Activated CD4-positive, alpha-beta T cell treated with anti-CD3 and anti-CD28 coated beads, Interleukin-2, amount 50 U/mL, for 1 hour (primary cell): ENCODE measurements at places on chromosomes 5 and 9.
A peak's percentile ranks its signal among the peaks of the same experiment; 100 is the strongest.

GRCh38 chr9:118836891-118837290 is 532.3 kb downstream of the BRINP1 start:
- no peak for DNase-seq

DNA sequence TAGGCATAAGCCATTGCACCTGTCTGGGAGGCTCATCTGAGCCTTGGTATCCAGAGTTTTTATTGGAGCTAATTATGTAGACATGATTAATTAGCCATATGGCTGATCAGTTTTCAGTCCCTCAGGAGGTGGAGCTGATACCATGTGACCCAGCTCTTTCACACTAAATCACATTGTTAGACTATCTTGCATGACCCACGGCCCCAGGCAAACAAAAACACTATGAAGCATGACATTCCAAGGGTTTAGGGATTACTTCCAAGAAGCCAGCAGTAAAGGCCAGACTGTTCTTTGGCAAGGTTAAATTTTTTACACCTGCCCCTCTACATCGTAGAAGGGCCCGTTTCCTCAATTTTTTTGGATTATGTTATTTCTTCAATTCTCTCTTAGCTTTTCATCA is 5.0 kb upstream of the C5orf24 start:
- no peak for DNase-seq

GRCh38 chr5:123085638-123086286 is 3.3 kb upstream of the PRDM6 start:
- DNase-seq = no peak

DNA sequence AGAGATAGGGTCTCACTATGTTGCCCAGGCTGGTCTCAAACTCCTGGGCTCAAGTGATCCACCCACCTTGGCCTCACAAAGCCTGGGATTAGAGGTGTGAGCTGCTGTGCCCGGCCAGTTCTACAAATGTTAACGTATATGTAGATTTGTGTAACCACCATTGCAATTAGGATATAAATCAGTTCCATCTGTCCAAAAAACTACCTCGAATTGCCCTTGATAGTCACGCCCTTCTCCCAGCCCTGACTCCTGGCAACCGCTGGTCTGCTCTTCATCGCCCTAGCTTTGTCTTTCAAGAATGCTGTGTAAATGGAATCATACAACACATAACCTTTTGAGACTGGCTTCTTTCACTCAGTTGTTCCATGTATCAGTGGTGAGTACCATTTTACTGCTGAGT is 46.1 kb upstream of the PPARGC1B start:
- no peak for DNase-seq

- DNase-seq = no peak
Observed at GRCh38 chr9:92729735-92730155, 34.9 kb downstream of the BICD2 start.

DNA sequence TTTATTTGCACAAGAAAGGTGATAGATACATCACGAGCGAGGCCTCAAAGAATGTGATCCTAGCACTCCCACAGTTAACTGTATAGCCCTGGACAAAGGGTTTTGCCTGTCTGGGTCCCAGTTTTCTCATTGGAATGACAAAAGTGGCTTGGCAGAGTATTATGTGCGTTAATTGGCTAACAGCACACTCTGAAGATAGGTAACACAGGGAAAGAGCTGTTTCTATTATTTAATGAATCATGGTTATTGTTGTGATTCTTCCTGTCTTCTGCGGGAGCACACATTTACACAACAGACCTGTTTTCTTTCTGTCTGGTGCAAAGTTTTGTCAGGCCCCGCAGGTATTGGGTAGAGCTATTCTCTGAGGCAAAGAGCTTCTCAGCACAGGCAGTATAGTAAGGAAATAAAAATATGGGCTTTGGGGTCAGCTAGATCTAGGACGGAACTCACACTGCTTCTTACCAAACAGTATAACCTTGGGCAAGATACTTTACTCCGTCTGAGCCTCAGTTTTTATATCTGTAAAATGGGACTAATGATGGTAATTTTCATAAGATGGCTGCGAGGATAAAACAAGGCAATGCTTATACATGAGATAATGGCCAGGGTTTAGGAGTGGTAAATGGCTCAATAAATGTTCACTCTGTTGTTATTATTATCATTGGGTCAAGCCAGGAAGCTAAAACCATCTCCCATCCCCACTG is 78.9 kb downstream of the PLAC8L1 start:
- no peak for DNase-seq

DNA sequence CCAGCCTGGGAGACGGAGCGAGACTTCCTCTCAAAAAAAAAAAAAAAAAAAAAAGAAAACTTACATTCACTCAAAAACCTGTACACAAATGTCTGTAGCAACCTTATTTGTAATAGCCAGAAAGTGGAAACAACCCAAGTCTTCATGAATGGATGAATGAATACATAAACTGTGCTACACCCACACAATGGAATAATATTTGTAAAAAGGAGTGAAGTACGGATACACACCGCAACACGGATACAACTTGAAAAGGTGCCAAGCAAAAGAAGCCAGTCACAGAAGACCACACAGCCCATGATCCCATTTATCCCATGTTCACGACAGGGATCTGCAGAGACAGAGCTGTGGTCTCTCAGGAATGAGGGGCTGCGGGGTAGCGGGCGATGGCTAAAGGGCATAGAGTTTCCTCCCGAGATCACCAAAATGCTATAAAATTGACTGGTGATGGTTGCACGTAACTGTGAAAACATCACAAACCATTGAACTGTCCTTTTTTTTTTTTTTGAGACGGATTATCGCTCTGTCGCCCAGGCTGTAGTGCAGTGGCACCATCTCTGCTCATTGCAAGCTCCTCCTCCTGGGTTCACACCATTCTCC is 76.2 kb upstream of the COL5A1 start:
- DNase-seq = no peak

- DNase-seq = no peak
Observed at GRCh38 chr9:116030517-116030916, 123.1 kb upstream of the PAPPA start.

DNA sequence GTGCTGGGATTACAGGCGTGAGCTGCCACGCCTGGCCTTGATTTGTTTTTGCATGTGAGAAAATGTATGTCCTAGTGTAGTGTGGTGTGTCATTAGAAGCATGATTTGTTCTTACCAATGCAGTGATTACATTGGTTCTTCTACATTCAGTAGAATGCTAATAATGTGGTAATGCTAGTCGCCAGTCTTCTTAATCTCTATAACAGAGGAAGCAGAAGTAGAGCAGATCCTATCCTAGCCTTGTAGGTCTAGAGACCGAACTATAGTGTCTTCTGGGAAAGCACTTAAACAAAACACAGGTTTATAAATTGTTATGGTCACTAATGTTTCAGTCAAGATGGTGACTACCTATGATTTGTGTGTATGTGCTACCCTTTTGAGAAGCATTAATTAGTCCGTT is 197.5 kb upstream of the DMRT1 start:
- no peak for DNase-seq

- DNase-seq = no peak
Observed at GRCh38 chr5:21817668-21818369, 1035.3 kb downstream of the CDH12 start.

GRCh38 chr9:93585695-93586094 is 9.3 kb downstream of the PHF2 start:
- DNase-seq = no peak

GRCh38 chr9:36036253-36036779 is 397 bp upstream of the RECK start:
- no peak for DNase-seq

GRCh38 chr5:84213861-84214260 is 170.8 kb downstream of the EDIL3 start:
- DNase-seq = no peak

DNA sequence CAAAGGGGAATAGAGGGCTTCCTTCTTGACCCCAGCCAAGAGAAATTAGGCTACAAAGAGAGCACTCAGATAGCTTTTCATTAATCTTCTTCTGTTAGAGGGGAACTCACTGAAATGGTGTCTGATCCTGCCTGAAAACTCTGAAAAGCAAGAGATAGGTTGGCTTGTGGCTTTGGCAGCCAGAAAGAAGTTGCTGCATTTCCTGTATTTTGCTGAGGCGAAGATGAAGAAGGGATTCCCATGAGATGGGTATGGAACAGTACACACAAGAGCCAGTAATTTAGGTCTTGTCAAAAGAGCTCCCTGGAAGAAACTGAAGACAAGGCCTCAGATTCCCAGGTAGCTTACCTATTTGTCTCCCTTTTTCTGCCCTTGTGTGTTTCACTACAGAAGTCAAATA is 120.9 kb upstream of the TARS1 start:
- no peak for DNase-seq

GRCh38 chr5:39451276-39451941 is 26.6 kb upstream of the DAB2 start:
- no peak for DNase-seq

GRCh38 chr5:81719743-81720345 is 31.1 kb downstream of the SSBP2 start:
- no peak for DNase-seq

DNA sequence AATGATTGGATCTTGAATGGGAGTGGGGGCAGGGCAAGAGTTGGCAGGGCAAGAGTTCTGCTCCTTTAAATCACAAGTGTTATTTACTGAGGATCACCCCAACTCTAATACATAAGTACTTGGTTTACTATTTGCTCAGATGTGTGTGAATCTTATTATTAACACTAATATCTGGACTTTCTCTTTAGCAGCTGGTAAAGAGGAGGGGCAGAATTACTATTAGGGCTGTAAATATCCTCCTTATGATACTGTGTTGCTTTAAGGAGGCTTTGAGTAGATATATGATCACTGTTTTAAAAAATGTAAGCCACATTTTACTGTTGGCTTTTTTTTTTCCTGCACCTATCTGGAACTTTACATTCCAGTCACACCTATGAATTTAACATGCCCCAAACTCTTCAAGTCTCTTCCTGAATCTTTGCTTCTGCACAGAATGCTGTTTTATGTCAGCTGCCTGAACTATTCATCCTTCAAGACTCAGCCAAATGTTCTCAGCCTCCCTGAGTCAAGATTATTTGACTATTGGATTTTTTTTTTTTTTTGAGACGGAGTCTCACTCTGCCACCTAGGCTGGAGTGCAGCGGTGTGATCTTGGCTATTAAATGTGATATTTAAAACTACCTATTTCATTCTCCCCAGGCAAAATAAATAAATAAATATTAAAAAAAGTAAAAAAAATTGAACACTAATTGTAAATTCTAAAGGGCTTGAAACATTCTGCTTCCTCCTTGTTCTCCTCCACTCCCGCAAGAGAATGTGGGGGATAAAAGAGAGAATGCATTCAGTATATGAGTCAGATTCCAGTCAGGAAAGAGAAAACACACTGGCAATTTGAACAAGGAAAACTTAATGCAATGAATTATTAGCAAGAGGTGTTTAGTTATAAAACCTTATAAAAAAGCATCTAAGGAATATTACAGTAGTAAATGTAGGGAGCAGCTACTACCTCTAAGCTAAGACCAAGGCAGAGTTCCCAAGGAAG is 99.3 kb downstream of the FOCAD start:
- no peak for DNase-seq

GRCh38 chr9:77475641-77476473 is 172.3 kb downstream of the GNA14 start:
- peak; percentile 21 for DNase-seq

DNA sequence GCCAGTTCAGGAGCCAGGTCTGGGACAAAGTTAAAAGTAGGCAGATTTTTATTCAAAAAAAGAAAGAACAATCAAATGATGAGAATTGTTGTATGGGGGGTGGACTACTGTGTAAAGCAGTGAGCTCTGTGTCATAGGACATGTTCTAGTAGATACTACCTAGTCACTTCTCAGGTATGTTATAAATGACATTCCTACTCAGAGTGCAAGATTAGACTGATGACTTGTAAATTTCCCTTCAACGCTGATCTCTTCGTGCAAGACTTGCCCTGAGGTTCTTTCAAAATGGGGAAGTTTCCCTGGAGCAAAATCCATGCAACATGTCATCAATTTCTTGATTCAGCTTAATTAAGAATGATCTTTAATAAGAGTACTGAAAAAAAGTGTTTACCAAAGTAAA is 175.1 kb downstream of the RORB start:
- DNase-seq = no peak

GRCh38 chr9:77128125-77128789 is 49.1 kb upstream of the VPS13A start:
- DNase-seq = no peak

DNA sequence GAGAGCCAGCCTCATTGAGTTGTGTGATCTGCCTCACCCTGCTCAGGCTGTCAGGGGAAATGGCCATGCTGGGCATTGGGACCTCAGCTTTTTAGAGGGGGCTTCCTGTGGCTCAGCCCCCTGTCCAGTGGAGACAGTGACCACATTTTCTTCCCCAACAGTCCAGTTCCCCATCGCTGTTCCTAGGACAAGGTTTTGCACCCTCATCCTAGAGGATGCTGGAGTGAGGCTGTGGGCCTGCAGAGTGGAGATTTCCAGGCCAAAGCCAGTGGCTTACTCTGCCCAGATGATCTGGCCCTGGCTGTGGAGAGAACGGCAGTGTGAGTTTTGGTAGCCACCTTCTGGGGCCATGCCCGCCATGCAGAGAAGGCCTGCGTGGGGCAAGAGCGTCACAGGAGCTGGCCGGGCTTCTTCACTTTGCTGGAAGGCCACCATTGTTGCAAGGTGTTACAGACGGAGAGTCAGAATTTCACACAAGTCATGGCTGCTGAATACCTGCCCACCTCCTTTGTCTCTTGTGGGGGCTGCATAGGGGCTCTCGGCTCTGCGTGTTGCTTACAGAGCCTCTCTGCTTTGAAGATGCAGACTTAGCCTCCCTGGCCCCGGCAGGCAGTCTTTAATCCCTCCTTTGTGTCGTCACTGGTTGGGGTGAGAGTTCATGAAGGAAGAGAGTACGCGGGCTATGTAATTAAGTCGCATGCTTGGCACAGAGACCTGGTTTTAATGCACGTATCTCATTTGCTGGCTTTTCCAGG is 35.2 kb upstream of the PITX1 start:
- DNase-seq = no peak

GRCh38 chr5:150203832-150204589 is 14.1 kb downstream of the SLC6A7 start:
- no peak for DNase-seq

DNA sequence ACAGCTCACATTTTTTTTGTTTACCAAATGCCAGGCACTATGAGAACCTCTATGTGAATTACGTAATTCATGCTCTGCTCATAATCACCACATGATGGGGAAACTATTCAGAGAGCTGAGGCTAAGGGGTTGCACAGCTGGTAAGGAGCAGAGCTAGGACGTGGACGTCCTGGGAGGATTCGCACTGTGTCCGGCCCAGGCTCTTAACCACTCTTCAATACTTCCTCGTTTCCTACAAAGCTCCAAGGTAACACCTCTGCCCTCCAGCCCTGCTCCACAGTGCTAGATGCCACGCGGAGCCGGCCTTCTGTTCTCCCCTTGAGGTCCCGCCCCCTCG is 8.7 kb downstream of the PHF19 start:
- DNase-seq = no peak

DNA sequence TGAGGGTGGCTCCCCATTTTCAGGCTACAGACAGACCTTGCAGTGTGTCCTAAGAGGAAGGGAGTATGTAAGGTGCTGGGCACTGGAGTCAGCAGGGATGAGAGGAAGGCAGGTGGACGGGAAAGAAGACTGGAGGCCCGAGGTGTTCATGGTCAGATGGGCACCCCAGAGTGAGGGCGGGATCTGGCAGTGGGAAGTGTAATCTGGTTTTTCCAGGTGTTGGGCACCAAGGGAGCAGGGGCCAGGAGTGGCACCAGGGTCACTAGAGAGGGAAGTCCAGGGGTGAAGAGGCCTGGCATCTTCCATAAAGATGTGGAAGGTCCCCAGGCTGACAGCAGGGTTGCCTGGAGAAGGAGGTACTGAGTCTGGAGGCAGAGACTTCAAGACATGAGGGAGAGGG is 29.7 kb downstream of the PITX1 start:
- no peak for DNase-seq
